ENCODE measurements at places on chromosomes 16 and 17. TPM values are rescaled to one million over a fixed set of nuclear protein-coding genes. Genes with fewer than 3 reads are reported as not detected.
A peak's percentile ranks its signal among the peaks of the same experiment; 100 is the strongest.

Gene PRR35
- total RNA-seq, result not detected

DNA sequence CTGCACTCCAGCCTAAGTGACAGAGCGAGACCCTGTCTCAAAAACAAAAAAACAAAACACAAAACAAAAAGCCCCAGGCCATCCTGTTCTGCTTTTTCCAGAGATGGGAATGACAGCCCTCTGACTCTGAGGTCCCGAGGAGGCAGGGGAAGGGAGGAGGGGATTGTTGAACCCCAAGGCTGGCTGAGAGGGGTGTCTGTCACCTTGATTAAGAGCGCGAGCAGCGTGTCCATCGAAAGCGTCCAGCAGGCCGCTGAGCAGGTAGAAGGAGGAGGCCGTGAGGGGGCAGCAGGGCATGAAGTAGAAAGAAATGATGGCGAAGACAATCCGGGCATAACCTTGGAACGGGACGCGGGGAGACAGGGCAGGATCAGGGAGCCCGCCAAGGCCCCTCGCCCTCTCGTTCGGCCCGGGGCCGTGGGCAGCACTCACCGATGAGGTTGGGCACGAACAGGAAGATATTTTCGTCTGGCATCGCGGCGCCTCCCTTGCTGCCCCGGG, 593 bp downstream of the CDIPT start:
- peak; percentile 33 for DNase-seq

Gene PYY
- total RNA-seq, result not detected

- peak; percentile 54 for DNase-seq
Measured at GRCh38 chr16:58020628-58021521, 4.7 kb upstream of the MMP15 start.

GRCh38 chr17:69528035-69528434, 113.5 kb downstream of the MAP2K6 start:
- no peak for DNase-seq

- DNase-seq, result no peak
Measured at GRCh38 chr17:33055746-33056145, 64.1 kb downstream of the SPACA3 start.
